ENCODE measurements at places on chromosomes 3 and 15. TPM values are rescaled to one million over a fixed set of nuclear protein-coding genes. Genes with fewer than 3 reads are reported as not detected.

The ZNF385D gene
- total RNA-seq, result not detected

The SNRK gene
- total RNA-seq, result 22.9 TPM

The HEMK1 gene
- 61.6 TPM for total RNA-seq

The CCR1 gene
- total RNA-seq, result 0.14 TPM

The SCN10A gene
- not detected for total RNA-seq

The ADAMTS9 gene
- total RNA-seq, result not detected

The ROBO2 gene
- total RNA-seq, result not detected

The CCR8 gene
- total RNA-seq, result 0.75 TPM

The GLDN gene
- not detected for total RNA-seq

The FBLN2 gene
- not detected for total RNA-seq

- no peak overlapping the region for H3K27ac ChIP-seq
- no peaks in the 10 kb centered on the region for H3K4me1 ChIP-seq
- H3K4me3 ChIP-seq, result no peak overlapping the region
- H3K27me3 ChIP-seq, result peaks cover 6% of the 10 kb centered on the region
- no peaks in the 10 kb centered on the region for H3K36me3 ChIP-seq
These were observed 26.9 kb upstream of the MTMR14 start for GRCh38 chr3:9622438-9622837.

DNA sequence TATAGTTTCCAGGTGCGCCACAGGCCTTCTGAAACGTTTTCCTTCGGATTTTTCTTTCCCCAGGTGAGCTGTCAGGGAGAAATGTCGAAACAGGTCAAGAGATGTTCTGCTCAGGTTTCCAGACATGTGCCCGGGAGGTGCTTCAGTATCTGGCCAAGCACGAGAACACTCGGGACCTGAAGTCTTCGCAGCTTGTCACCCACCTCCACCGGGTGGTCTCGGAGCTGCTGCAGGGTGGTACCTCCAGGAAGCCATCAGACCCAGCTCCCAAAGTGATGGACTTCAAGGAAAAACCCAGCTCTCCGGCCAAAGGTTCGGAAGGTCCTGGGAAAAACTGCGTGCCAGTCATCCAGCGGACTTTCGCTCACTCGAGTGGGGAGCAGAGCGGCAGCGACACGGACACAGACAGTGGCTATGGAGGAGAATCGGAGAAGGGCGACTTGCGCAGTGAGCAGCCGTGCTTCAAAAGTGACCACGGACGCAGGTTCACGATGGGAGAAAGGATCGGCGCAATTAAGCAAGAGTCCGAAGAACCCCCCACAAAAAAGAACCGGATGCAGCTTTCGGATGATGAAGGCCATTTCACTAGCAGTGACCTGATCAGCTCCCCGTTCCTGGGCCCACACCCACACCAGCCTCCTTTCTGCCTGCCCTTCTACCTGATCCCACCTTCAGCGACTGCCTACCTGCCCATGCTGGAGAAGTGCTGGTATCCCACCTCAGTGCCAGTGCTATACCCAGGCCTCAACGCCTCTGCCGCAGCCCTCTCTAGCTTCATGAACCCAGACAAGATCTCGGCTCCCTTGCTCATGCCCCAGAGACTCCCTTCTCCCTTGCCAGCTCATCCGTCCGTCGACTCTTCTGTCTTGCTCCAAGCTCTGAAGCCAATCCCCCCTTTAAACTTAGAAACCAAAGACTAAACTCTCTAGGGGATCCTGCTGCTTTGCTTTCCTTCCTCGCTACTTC lies 3.8 kb downstream of the BHLHE40 start:
- H3K27me3 ChIP-seq, result no peaks in the 10 kb centered on the region
- H3K36me3 ChIP-seq, result peaks cover 67% of the 10 kb centered on the region
- peaks cover 53% of the 10 kb centered on the region for H3K4me1 ChIP-seq
- peak overlapping the region; percentile 93 for H3K4me3 ChIP-seq
- no peak for DNase-seq

DNA sequence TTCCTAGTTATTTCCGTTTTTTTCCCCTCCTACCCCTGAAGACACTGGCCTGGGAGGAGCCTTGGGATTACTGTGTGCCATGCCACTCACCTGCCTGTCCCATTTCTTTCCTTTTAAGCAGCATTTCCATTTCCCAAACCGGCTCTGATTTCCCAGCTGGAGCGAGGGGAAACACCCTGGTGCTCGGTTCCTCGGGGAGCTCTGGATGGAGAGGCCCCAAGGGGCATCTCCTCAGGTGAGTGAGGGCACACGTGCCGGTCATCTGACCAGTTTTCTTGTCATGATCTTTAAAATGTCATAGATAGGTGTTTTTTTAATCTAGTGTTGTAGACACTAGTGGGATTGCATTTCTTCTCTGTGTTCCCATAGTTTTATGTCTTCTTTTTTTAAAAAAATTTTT lies 2.7 kb downstream of the ZNF662 start:
- H3K4me3 ChIP-seq, result no peak overlapping the region
- H3K27me3 ChIP-seq, result peaks cover 22% of the 10 kb centered on the region
- H3K27ac ChIP-seq, result no peak overlapping the region
- H3K4me1 ChIP-seq, result peaks cover 9% of the 10 kb centered on the region
- DNase-seq, result no peak
- H3K36me3 ChIP-seq, result peaks cover 32% of the 10 kb centered on the region

- H3K27me3 ChIP-seq, result peaks cover 15% of the 10 kb centered on the region
- no peak for DNase-seq
- H3K27ac ChIP-seq, result peak overlapping the region; percentile 30
- peaks cover 62% of the 10 kb centered on the region for H3K4me1 ChIP-seq
- H3K4me3 ChIP-seq, result no peak overlapping the region
These were observed 118.6 kb downstream of the ANO10 start for GRCh38 chr3:43503067-43503728.

- H3K27ac ChIP-seq, result no peak overlapping the region
- H3K4me3 ChIP-seq, result no peak overlapping the region
- H3K4me1 ChIP-seq, result peaks cover 2% of the 10 kb centered on the region
- no peak for DNase-seq
- no peaks in the 10 kb centered on the region for H3K36me3 ChIP-seq
- no peaks in the 10 kb centered on the region for H3K27me3 ChIP-seq
These were observed 6.7 kb downstream of the COLQ start for GRCh38 chr3:15514663-15515340.

DNA sequence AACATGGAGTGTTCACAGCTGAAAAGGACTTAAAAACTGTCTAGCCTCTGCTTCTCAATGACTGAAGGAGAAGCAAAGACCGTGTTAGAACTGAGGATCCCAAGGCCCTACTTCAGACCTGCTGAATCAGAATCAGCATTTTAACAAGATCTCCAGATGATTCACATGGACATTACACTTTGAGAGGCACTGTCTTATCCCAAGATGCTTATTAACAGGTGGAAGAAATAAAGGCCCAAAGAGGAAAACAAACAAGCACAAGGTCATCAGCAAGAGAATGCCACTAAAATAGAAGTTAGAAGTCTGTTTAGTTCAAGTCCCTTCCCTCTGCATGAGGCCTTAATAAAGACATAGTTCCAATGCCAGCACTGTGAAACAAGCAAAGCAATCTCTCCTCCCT lies 191.4 kb upstream of the BCL6 start:
- no peaks in the 10 kb centered on the region for H3K36me3 ChIP-seq
- no peak overlapping the region for H3K4me3 ChIP-seq
- H3K4me1 ChIP-seq, result peaks cover 19% of the 10 kb centered on the region
- no peak for DNase-seq
- H3K27ac ChIP-seq, result no peak overlapping the region

GRCh38 chr15:28191832-28192231 lies 92.7 kb upstream of the OCA2 start:
- H3K27me3 ChIP-seq, result no peaks in the 10 kb centered on the region
- no peak for DNase-seq
- H3K27ac ChIP-seq, result no peak overlapping the region
- H3K4me3 ChIP-seq, result no peak overlapping the region

- H3K36me3 ChIP-seq, result no peaks in the 10 kb centered on the region
- no peak overlapping the region for H3K4me3 ChIP-seq
- DNase-seq, result no peak
- H3K4me1 ChIP-seq, result peaks cover 3% of the 10 kb centered on the region
- no peaks in the 10 kb centered on the region for H3K27me3 ChIP-seq
- no peak overlapping the region for H3K27ac ChIP-seq
These were observed 386.9 kb downstream of the PDCD6IP start for GRCh38 chr3:34185301-34185700.

GRCh38 chr15:79812541-79812940 lies 84.3 kb downstream of the MTHFS start:
- H3K4me1 ChIP-seq, result no peaks in the 10 kb centered on the region
- H3K27me3 ChIP-seq, result no peaks in the 10 kb centered on the region
- no peak for DNase-seq
- H3K4me3 ChIP-seq, result no peak overlapping the region
- H3K36me3 ChIP-seq, result no peaks in the 10 kb centered on the region

GRCh38 chr15:67202991-67203390 lies 51.5 kb downstream of the AAGAB start:
- DNase-seq, result no peak
- no peak overlapping the region for H3K27ac ChIP-seq
- no peak overlapping the region for H3K4me3 ChIP-seq
- peaks cover 39% of the 10 kb centered on the region for H3K36me3 ChIP-seq

DNA sequence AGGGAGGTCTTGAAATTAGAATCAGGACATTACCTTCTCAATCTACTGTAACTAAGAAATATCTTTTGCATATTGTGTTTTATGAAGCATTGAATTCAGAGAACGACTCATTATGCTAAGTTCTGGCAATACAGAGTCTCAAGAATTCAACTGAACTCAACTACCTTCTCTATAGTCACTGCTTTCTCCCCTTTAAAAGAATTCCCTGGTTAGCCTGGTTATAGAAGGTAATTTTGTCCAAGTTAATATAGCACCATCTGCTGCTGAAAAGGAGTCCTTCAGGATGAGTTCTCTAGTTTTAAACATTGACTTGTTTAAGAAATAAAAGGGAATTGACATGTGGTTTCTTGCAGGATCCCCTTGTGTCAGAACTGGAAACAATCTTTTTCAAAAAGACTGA lies 60.2 kb downstream of the IL16 start:
- no peaks in the 10 kb centered on the region for H3K4me1 ChIP-seq
- DNase-seq, result no peak
- no peaks in the 10 kb centered on the region for H3K36me3 ChIP-seq
- H3K27me3 ChIP-seq, result peaks cover 8% of the 10 kb centered on the region

- peaks cover 28% of the 10 kb centered on the region for H3K36me3 ChIP-seq
- H3K4me3 ChIP-seq, result peak within 1 kb of the TSS; percentile 88
- H3K4me1 ChIP-seq, result peaks cover 65% of the 10 kb centered on the region
- DNase-seq, result peak; percentile 91
These were observed at the start of gene TBL1XR1 for GRCh38 chr3:177197041-177197726. Gene TBL1XR1 (minus strand): TSS chr3:177197482. CDS start chr3:177064977, 132,505 bp downstream.

DNA sequence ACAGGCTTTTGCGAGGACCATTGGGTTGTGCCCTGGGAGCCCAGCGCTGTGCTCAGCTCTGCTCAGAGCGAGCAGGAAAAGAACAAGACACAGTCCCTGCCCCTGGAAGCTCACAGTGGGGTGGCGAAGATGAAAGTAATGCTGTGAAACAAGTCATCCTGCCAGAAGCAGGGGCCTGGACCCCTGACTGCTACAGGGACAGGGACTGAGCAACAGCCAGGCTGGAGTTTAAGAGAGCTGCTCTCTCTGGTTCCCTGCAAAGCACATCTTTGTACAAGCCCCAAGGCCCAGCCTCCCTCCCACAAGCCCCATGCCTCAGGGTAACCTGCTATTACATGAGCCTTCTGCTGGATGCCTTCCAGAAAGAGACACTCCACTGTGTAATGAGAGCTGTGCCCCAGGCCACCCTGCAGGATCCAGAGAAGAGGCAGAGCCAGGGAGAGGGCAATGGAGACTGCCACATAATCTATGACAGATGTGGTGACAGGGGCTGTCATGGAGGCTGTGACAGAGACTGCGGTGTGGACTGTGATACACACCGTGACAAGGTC lies 7.1 kb upstream of the HCN4 start:
- DNase-seq, result no peak
- H3K27me3 ChIP-seq, result peaks cover 25% of the 10 kb centered on the region
- no peak overlapping the region for H3K27ac ChIP-seq
- H3K4me1 ChIP-seq, result no peaks in the 10 kb centered on the region

GRCh38 chr15:100902436-100903167 lies 16.6 kb upstream of the LRRK1 start:
- no peak for DNase-seq
- peaks cover 3% of the 10 kb centered on the region for H3K27me3 ChIP-seq
- H3K4me1 ChIP-seq, result no peaks in the 10 kb centered on the region
- no peak overlapping the region for H3K27ac ChIP-seq

- H3K27me3 ChIP-seq, result no peaks in the 10 kb centered on the region
- peaks cover 3% of the 10 kb centered on the region for H3K4me1 ChIP-seq
- peak; percentile 72 for DNase-seq
- H3K4me3 ChIP-seq, result no peak overlapping the region
- H3K27ac ChIP-seq, result no peak overlapping the region
These were observed 19.1 kb upstream of the ADGRG7 start for GRCh38 chr3:100590114-100590839.

DNA sequence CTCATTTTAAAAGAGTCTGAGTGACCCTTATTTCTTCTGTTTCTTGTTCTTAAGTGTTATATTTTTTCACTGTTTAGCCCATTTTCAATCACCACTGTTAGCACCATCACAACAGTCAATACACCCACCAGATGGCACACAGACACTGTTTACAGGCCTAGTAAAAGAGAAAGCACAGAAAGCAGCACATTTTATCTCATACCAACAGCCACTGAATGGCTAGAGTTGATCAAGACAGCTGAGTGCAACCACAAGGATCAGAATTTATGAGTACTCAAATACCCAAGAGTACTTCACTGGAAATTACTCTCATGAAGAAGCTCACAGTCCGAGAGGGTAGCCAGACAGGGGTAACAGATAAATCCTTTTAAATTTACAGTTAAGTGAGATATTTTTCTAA lies 127.0 kb downstream of the TFDP2 start:
- peak; percentile 32 for DNase-seq
- no peak overlapping the region for H3K4me3 ChIP-seq
- H3K4me1 ChIP-seq, result peaks cover 37% of the 10 kb centered on the region
- H3K27ac ChIP-seq, result peak overlapping the region; percentile 9
- peaks cover 3% of the 10 kb centered on the region for H3K36me3 ChIP-seq
- H3K27me3 ChIP-seq, result no peaks in the 10 kb centered on the region

DNA sequence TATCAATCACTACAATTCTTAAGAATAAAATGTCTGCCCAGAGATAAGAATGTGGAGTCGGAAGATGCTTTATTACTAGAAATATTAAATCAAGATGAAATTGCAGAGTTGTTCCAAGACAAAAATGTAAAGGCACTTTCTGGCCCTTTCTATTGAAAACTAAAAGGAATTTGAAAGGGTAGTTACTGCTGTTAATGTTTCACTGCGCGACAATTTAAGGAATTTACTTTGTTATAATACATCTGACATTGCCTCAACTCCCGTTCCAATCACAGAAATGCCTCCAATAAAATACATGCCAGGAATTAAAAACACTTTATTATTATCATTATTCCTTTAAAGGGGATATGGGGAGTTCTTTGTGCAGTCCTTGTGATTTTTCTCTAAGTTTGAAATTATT lies 26.4 kb downstream of the RSL24D1 start:
- H3K36me3 ChIP-seq, result peaks cover 4% of the 10 kb centered on the region
- no peak overlapping the region for H3K4me3 ChIP-seq
- H3K4me1 ChIP-seq, result no peaks in the 10 kb centered on the region
- H3K27ac ChIP-seq, result no peak overlapping the region
- no peaks in the 10 kb centered on the region for H3K27me3 ChIP-seq

DNA sequence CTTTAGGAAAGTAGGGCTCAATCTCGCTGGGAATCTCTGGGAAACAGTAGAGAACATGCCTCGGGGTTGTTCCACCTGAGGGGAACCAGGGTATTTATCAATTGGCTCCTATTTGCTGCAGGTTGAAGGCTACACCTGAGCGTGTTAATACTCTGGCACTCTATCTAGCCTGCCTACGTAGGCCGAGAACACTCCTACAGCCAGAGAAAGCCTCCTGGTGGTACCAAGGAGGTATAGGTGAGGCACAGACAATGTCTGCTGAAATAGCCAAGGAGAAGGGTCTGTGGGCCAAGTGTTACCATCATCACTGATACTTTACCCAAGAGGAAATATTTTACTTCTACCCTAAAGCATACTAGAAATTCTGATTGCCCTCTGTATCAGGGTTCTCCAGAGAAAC lies 341.0 kb upstream of the UBE2E2 start:
- no peak overlapping the region for H3K4me3 ChIP-seq
- no peak for DNase-seq
- H3K27ac ChIP-seq, result no peak overlapping the region
- H3K36me3 ChIP-seq, result no peaks in the 10 kb centered on the region

Measured in activated CD4-positive, alpha-beta T cell treated with anti-CD3 and anti-CD28 coated beads for 36 hours (primary cell).